Stimulated activated CD4-positive, alpha-beta T cell treated with anti-CD3 and anti-CD28 coated beads, Interleukin-2, amount 100 ng/mL, for 4 hours (primary cell): ENCODE measurements at places on chromosomes 12 and 14.

GRCh38 chr12:23540572-23540971, 408.9 kb downstream of the SOX5 start:
- DNase-seq: no peak

GRCh38 chr12:22083167-22083566, 37.1 kb downstream of the CMAS start:
- DNase-seq: no peak

- DNase-seq: no peak
Measured at GRCh38 chr14:55600784-55601561, 21.0 kb downstream of the KTN1 start.

- DNase-seq: no peak
Measured at GRCh38 chr12:50132505-50133135, 20.6 kb downstream of the COX14 start.

DNA sequence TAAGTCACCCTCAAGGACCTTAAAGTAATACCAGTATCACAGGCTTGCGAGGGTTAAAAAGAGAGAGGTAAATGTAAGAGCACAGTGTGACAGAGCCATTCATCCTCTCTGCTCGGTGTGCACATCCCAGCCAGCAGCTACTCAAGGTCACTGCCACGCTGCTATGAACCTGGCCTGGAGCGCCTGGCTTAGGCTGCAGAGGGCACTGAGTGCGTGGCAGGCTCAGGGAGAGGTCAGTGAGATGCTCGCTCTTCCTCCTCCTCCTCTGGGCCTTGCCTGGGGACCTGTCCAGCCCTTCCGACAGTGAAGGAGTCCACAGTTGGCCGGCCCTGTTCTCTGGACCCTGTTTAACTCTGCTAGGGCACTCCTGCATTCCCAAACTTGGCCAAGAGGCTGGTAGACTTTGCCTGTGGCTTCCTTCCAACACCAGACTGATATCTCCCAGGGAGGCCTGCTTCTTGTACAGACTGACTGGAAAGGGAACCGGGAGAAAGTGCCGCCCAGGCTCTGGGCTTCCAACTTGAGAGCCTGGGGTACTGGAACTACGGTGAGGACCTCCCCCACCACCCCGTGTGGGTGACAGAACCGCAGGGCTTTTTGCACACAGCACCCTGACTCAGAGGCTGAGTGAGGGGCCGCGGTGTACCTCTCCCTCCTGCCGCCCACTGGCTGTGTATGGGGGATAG, 62.6 kb upstream of the CORO1C start:
- no peak for DNase-seq

DNA sequence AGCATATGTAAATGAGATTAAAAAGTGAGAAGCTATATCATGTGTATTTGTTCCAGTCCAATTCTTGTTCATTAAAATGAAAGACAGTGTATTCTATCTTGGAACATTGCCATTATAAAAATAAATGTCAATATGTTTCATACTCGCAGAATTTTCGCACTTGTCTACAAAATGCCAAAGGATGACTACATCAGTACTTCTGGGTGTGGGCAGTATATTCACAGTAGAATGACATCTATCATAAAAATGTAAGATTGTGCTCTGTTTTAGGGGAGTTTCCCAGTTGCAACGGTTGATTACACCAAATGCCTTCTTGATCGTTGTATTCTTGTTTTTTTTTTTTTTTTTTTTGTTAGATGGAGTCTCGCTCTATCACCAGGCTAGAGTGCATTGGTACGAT, 292.3 kb upstream of the E2F7 start:
- DNase-seq: no peak
